ENCODE measurements at places on chromosomes 3 and 15. TPM values are rescaled to one million over a fixed set of nuclear protein-coding genes. Genes with fewer than 3 reads are reported as not detected.
A peak's percentile ranks its signal among the peaks of the same experiment; 100 is the strongest.

Gene ITGB5
- 144 TPM for total RNA-seq

Gene EMC7
- 70.6 TPM for total RNA-seq

Gene MESP1
- total RNA-seq: 1.7 TPM

Gene ATP13A5
- not detected for total RNA-seq

Gene MUC4
- not detected for total RNA-seq

DNA sequence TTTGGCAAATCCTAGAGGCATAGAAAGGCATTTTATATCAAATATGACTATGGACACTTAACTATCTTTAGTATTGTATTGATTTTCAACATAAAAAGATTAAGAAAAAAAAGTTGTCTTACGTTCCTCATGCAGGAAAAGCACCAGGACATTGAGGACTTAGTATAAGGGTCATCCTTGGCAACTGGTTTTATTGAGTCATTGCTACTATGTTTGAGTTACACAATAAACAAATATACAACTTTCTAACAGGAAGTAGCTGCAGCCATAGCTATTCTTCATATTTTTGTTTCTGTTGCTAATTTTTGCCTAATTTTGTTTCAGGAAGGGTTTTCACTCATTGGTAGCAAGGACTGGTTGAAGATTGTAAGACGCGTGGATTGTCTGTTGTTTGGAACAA is 93.0 kb downstream of the NPTN start:
- H3K4me1 ChIP-seq: no peaks in the 10 kb centered on the region
- H3K36me3 ChIP-seq: no peaks in the 10 kb centered on the region
- no peak overlapping the region for H3K27ac ChIP-seq

GRCh38 chr3:40800343-40800742 is 275.6 kb downstream of the ZNF621 start:
- H3K4me1 ChIP-seq: no peaks in the 10 kb centered on the region
- H3K36me3 ChIP-seq: no peaks in the 10 kb centered on the region
- H3K27me3 ChIP-seq: no peaks in the 10 kb centered on the region
- H3K27ac ChIP-seq: no peak overlapping the region
- peak; percentile 18 for DNase-seq

DNA sequence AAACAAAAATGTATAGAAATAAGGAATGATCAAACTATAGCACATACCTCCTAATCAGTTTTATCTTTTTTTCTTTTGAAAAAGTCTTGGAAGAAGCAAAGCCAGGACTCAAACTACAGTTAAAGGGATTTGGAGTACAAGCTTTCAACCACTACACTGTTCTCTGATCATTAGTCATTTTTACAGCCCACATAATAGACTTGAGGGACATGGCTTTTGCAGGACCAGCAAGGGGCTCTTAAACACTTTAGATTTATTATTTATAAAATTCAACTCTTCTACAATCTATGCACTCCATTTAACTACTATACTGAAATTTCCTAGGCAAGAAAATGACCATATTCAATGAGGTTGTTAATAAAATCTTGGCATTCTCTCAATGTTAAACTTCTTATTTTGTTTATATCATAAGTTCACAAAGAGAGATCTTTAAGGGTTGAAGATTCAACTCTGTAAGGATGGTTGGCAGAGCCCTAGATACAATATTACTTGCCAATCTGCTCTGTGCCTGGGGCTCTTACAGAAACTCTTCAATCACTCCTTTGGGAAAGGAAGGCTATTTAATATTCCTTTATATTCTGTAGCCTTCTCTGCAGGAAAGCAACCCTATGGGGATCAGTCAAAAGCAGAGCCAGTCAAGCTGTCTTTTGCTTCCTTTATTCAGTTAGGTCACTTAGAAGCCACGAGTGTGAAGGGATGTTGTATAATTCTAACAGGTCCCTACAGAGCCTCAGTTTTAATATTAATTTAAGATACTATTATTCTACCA is 557.7 kb upstream of the SGO1 start:
- no peak overlapping the region for H3K4me3 ChIP-seq
- H3K27ac ChIP-seq: no peak overlapping the region
- H3K27me3 ChIP-seq: no peaks in the 10 kb centered on the region
- no peak for DNase-seq

- DNase-seq: no peak
- H3K4me1 ChIP-seq: no peaks in the 10 kb centered on the region
- no peak overlapping the region for H3K27ac ChIP-seq
- H3K27me3 ChIP-seq: no peaks in the 10 kb centered on the region
These were observed 904.0 kb downstream of the TBL1XR1 start for GRCh38 chr3:176293276-176293675.

GRCh38 chr3:64584179-64584578 is 103.6 kb downstream of the ADAMTS9 start:
- H3K27me3 ChIP-seq: no peaks in the 10 kb centered on the region
- H3K4me3 ChIP-seq: no peak overlapping the region
- H3K4me1 ChIP-seq: no peaks in the 10 kb centered on the region
- no peak overlapping the region for H3K27ac ChIP-seq
- DNase-seq: no peak

- H3K4me3 ChIP-seq: no peak overlapping the region
- DNase-seq: peak; percentile 90
- no peaks in the 10 kb centered on the region for H3K36me3 ChIP-seq
- no peaks in the 10 kb centered on the region for H3K27me3 ChIP-seq
- H3K27ac ChIP-seq: no peak overlapping the region
- H3K4me1 ChIP-seq: peaks cover 20% of the 10 kb centered on the region
These were observed 308.1 kb upstream of the COL8A1 start for GRCh38 chr3:99330281-99330680.

DNA sequence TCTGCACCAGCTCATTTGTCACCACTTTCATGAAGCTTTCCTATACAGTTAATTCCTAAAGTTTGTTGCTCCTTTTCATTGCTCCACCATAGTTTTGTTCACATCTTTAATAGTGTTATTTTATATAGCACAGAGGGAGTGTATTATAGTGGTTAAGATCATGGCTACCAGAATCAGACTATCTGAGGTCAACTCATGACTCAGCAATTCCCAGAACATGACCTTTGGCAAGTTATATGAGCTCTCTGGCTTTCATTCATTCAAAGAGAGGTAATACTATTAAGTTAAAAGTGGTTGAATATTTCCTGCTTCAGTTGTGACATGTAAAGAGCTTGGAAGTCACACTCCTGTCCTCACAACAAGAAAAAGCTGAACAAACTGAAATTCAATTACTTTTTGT is 1073.5 kb downstream of the NAALADL2 start:
- H3K27me3 ChIP-seq: no peaks in the 10 kb centered on the region
- no peak overlapping the region for H3K27ac ChIP-seq
- no peaks in the 10 kb centered on the region for H3K36me3 ChIP-seq
- no peak for DNase-seq
- H3K4me3 ChIP-seq: no peak overlapping the region

GRCh38 chr3:14117468-14118399 is 6.9 kb downstream of the CHCHD4 start:
- H3K4me3 ChIP-seq: no peak overlapping the region
- H3K27me3 ChIP-seq: no peaks in the 10 kb centered on the region
- no peaks in the 10 kb centered on the region for H3K4me1 ChIP-seq
- no peaks in the 10 kb centered on the region for H3K36me3 ChIP-seq
- DNase-seq: no peak

GRCh38 chr3:132164469-132165092 is 129.8 kb upstream of the CPNE4 start:
- H3K27me3 ChIP-seq: peaks cover 8% of the 10 kb centered on the region
- H3K27ac ChIP-seq: no peak overlapping the region
- no peaks in the 10 kb centered on the region for H3K4me1 ChIP-seq
- no peak for DNase-seq
- H3K4me3 ChIP-seq: no peak overlapping the region
- H3K36me3 ChIP-seq: no peaks in the 10 kb centered on the region

- H3K4me3 ChIP-seq: no peak overlapping the region
- H3K4me1 ChIP-seq: no peaks in the 10 kb centered on the region
- no peaks in the 10 kb centered on the region for H3K36me3 ChIP-seq
- H3K27me3 ChIP-seq: no peaks in the 10 kb centered on the region
- no peak overlapping the region for H3K27ac ChIP-seq
- DNase-seq: no peak
These were observed 398.6 kb downstream of the ZIC4 start for GRCh38 chr3:147007736-147008245.

DNA sequence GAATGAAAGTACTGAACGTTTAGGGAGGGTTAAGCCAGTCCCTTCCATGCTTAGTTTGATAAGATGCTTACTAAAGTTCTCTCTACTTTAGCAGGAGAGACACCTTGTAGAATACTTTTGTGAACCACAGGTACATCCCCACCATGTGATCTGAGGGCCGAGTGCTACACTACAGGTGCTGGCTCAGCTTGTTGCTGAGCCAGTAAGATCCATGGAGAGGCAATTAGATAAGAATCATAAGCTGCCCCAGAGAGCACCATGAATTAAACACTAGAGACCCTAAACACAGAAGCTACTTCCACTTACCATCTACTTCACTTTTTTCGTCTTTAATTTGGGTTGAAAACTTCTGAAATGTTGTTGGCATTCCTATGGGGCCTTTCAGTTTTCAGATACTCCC is 70.5 kb upstream of the GOLGA8B start:
- DNase-seq: no peak
- no peak overlapping the region for H3K4me3 ChIP-seq
- H3K36me3 ChIP-seq: no peaks in the 10 kb centered on the region
- H3K4me1 ChIP-seq: peaks cover 13% of the 10 kb centered on the region

GRCh38 chr15:71242292-71242691 is 127.0 kb downstream of the THSD4 start:
- DNase-seq: no peak
- no peaks in the 10 kb centered on the region for H3K27me3 ChIP-seq
- peaks cover 11% of the 10 kb centered on the region for H3K4me1 ChIP-seq
- no peaks in the 10 kb centered on the region for H3K36me3 ChIP-seq

- no peak overlapping the region for H3K27ac ChIP-seq
- H3K27me3 ChIP-seq: no peaks in the 10 kb centered on the region
- no peaks in the 10 kb centered on the region for H3K4me1 ChIP-seq
- no peak for DNase-seq
These were observed 25.6 kb upstream of the KBTBD12 start for GRCh38 chr3:127889461-127889863.

DNA sequence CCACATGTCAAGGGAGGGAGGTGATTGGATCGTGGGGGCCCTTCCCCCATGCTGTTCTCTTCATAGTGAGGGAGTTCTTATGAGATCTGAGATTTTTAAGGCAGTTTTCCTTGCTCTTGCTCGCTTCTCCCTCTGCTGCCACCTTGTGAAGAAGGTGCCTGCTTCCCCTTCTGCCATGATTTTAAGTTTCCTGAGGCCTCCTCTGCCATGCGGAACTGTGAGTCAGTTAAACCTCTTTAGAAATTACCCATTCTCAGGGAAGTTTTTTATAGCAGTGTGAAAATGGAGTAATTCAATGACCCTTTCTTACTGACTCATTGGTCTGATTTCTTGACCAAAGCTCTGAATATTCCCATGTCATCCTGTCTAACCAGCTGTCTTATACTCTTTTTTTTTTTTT is 484.4 kb upstream of the TPRG1 start:
- no peak overlapping the region for H3K27ac ChIP-seq
- no peaks in the 10 kb centered on the region for H3K36me3 ChIP-seq
- no peaks in the 10 kb centered on the region for H3K27me3 ChIP-seq
- DNase-seq: peak; percentile 6
- peaks cover 7% of the 10 kb centered on the region for H3K4me1 ChIP-seq

DNA sequence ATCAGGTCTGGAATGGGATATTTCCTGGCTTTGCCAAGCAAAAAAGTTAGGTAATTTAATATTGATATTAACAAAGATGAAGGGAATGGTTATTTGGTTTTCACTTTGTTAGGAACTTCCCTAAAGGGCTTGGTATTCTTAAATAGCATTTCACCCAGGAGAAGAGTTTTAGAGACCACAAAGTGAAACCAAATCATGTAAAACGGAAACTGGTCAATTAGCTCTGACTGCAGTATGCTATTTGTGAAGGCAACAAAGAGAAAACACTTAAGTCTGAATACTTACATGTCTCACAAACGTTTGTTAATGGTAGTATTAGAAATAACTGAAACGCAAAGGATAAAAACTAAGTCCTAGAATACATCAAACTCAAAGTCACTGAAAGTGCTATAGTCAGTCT is 32.4 kb upstream of the SETMAR start:
- peaks cover 3% of the 10 kb centered on the region for H3K27me3 ChIP-seq
- no peak overlapping the region for H3K4me3 ChIP-seq
- H3K36me3 ChIP-seq: no peaks in the 10 kb centered on the region
- DNase-seq: no peak
- H3K4me1 ChIP-seq: no peaks in the 10 kb centered on the region

DNA sequence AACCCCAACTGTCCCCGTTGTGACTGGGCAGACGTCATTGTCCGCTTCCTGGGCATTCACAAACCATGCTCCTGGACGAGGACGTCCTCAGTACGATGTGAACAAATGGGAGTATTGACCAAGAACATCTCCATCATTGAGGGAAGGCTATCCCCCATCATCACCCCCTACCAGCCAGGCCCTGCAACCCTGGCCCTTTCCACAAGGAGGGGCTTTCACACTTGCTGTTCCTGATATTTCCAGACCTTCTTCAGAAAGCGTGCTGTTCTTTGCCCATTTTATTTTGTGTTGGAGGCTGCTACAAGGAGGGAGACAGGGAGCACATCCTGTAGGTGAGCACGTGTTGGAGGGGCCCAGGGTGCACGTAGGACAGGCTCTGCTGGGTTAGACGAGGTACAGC is 277.0 kb upstream of the LRRC3B start:
- H3K27ac ChIP-seq: no peak overlapping the region
- no peaks in the 10 kb centered on the region for H3K27me3 ChIP-seq
- H3K4me1 ChIP-seq: no peaks in the 10 kb centered on the region
- H3K36me3 ChIP-seq: no peaks in the 10 kb centered on the region
- no peak overlapping the region for H3K4me3 ChIP-seq
- DNase-seq: no peak

- no peaks in the 10 kb centered on the region for H3K36me3 ChIP-seq
- no peak overlapping the region for H3K4me3 ChIP-seq
- no peaks in the 10 kb centered on the region for H3K4me1 ChIP-seq
- no peak for DNase-seq
- no peak overlapping the region for H3K27ac ChIP-seq
These were observed 22.3 kb upstream of the MUSTN1 start for GRCh38 chr3:52857133-52857532.

DNA sequence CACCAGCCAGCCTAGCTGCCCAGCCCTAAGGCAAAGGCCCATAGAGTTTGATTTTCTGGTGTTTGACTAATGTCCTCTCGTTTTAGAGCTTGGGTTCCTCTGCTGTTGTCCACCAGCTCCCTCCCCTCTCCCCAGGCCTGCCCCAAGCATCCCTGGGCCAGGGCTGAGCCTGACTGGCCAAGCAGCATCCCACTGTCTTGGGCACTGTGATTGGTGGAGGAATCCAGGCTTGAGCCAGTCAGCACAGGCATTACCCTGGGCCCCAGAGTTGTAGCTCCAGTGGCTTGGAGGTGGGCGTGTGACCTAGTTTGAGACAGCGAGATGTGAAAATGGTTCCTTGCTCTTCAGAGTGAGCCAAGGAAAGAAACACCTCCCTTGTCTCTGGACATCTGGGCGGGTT is 155.3 kb upstream of the MEF2A start:
- no peak overlapping the region for H3K27ac ChIP-seq
- H3K27me3 ChIP-seq: no peaks in the 10 kb centered on the region
- H3K4me1 ChIP-seq: no peaks in the 10 kb centered on the region
- no peak for DNase-seq
